ENCODE measurements at places on chromosomes 5 and 9. TPM values are rescaled to one million over a fixed set of nuclear protein-coding genes. Genes with fewer than 3 reads are reported as not detected.

DNA sequence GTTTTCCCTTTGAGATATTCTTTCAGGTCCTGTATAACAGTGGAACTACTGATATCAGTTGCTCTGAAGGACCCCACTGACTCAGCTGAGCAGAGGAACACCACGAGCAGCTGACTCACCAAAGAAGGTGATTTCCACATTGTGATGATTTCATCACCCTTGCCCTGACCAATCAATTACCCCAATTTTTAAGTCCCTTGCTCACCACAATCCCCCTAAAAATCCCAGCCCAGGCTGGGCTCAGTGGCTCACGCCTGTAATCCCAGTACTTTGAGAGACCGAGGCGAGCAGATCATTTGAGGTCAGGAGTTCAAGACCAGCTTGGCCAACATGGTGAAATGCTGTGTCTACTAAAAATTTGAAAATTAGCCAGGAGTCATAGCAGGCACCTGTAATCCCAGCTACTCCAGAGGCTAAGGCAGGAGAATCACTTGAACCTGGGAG is 125.3 kb upstream of the ABCA1 start:
- no peak for DNase-seq

DNA sequence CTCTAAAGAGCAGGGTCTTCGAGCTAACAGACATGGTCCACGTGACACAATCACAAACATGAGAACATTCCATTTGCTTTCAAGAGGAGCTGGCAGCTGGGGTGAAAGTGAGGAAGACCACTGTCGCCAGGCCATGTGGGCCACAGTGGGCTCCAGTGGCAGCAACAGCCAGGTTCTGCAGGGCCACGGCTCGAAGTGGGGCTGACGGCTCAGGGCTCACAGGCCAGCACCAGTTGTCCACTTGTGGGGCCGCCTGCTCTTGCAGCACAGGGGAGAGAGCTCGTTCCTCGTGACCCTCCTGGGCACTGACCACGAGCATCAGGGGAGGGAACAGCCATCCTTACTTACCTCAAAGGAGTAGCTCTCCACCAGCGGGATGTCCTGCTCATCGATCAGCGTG is 2.0 kb downstream of the ZMYND19 start:
- DNase-seq: no peak

The WNK2 gene
- under 0.01 TPM for total RNA-seq

The BRD9 gene
- total RNA-seq: 31.6 TPM

- no peak for DNase-seq
Measured at GRCh38 chr5:38768412-38769211, 77.2 kb upstream of the OSMR start.

- peak; percentile 72 for DNase-seq
Measured at GRCh38 chr5:114332925-114333324, 28.9 kb upstream of the KCNN2 start.

- DNase-seq: no peak
Measured at GRCh38 chr9:21481470-21482056, 550 bp downstream of the IFNE start.

- no peak for DNase-seq
Measured at GRCh38 chr5:108280960-108281569, 100.8 kb downstream of the FBXL17 start.

DNA sequence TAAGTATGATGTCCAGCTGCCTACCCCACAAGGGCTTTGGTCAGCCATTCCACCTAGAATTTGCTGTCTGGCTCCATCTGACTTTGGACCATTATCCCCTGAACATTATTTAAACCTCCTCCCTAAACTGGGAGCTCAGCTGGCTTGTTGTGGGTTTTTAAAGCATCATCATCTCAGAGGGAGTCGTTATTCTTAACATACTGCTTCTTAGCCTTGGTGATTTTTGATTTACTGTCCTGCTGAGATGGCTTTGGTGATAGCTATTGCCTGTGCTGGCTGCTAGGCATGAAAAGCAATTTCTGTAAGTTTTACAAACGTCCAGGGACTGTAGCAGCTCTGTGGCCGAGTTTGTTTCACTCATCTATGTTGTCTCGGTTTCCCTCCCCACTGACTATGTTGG is 256.1 kb downstream of the NR3C1 start:
- no peak for DNase-seq

The GARNL3 gene
- total RNA-seq: 2.3 TPM

- no peak for DNase-seq
Measured at GRCh38 chr5:169411786-169412430, 111.0 kb upstream of the SLIT3 start.

DNA sequence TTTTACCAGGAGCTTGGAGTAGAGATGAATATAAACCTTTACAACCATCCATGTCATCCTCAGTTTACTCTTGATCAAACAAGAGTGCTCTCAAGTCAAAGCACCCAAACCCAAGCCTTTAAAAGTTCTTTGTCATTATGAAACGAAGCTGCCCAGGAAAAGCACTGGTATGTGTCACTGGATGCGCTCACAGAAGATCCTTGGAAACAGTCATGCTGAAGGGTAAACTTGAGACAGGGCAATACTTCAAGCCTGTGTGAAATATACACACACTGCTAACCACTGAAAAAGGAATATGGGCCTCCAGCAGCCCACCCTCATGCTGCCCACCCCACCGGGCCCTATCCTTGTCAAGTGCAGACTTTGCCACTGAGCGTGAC is 84.5 kb downstream of the PRRT1B start:
- no peak for DNase-seq

The IFNA13 gene
- total RNA-seq: not detected

DNA sequence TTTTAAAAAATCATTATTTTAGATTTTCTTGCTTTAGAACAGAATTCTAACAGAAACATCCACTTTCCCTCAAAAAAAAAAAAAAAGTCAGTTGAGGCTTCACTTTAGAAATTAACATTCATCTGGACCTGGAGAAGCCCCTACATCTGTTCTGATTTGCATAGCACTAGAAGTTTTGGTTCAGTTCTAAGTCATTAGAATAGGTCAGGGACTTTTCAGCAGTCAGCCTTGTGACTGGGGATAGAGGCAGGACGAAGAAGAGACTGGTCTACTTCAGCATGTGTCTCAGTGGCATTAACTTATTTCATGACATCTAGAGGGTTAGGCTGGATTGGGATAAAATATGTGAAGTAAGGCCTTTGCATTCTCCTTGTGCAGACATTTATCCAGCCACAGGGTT is 215.8 kb upstream of the DAB2 start:
- no peak for DNase-seq

- DNase-seq: no peak
Measured at GRCh38 chr5:54302267-54302687, 8.1 kb downstream of the ARL15 start.

DNA sequence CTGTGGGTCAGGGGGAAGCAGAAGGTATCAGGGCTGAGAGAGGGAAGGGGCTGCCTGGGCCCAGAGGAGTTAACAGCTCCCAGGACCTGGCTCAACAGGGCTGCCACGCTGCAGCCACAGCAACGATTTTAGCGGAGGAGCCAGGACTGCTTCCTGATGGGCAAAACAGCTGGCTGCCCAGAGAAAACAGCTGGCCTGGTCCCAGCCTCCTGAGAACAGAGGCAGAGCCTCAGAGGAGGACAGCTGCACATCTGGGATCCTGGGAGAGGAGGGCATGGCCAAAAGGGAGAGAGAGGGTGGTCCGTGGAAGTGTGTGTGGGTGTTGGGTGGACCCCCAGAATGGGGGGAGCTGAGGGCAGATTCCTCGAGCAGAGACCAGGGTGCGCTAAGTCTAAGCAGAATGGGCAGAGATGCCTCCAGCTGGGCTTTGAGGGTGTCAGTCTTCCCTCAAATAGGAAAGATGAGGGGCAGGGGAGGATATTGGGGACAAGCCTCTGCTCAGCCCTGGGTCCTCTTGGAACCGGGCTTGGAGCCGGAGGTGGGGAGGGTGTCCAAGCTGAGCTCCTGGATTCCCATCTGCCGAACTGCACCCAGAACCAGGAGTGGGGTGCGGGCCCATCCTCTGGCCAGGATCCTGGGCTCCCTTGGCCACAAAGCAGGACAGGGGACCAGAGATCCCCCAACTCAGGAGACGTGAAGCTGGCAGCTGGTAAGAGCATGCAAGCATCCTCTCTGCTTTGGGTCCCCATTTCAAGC is 9.1 kb upstream of the CERCAM start:
- no peak for DNase-seq

GRCh38 chr5:99449786-99450185 is 521.0 kb upstream of the CHD1 start:
- DNase-seq: no peak

GRCh38 chr5:121315786-121316185 is 535.9 kb upstream of the FTMT start:
- no peak for DNase-seq

DNA sequence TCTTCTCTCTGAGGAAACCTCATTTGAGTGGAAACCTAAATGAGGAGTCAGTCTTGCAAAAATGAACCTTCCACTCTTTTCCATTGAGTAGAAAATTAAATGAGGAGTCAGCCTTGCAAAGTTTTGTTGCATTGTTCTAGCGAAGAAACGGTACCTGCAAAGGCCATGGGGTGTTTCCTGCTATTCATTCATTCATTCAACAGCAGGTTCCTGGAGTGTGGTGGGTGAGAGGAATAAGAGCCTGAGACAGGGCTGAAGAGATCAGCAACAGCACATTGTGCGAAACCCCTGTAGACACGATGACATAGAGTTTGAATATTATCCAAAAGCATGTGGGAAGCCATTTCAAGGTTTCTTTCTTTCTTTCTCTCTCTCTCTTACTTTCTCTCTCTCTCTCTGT is 14.6 kb upstream of the SETX start:
- DNase-seq: peak; percentile 76

The NEUROG1 gene
- not detected for total RNA-seq

DNA sequence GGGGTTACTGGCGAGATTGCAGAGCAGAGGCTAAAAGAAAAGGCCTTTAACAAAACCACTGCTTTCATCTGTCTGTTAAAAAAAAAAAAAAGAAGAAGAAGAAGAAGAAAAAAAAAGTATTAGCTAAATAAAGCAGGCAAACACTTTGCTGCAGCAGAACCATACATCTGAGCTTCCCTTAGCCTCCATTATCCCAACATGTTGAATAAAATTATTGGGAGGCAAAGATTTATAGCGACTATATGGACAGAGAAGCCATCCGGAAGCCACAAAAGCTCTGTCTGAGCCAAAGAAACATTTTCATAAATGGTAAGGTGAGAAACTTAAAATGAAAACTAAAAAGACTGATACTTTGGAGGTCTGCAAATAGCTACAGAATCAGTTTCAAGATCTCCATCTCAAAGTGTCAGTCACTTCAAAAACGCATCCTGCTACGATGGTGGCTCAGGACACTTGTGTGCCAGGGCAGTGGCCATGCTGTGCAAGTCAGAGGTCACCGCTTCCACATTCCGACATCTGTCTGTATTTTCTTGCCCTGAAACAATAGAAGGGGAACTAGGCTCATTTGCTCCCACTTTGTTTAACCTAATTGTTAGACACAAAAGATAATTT is 9.6 kb downstream of the EFNA5 start:
- DNase-seq: no peak

DNA sequence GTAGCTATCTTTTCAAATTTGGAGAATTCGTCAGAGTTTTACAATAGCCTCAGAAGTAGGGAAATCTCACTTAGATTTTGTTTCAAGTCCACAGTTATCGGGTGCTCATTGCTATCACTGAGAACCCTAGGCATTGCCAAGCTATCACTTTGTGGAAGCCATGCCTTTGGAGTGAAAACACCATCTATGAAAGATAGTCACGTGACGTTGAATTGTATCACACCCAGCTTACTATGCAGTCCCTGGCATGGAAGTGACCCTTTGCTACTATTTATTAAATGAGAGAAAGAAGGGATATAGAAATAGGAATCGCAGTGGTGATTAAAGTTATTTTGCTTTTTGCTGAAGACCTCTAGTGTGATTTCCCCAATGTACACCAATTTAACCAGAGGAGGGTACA is 97.2 kb downstream of the AOPEP start:
- no peak for DNase-seq

DNA sequence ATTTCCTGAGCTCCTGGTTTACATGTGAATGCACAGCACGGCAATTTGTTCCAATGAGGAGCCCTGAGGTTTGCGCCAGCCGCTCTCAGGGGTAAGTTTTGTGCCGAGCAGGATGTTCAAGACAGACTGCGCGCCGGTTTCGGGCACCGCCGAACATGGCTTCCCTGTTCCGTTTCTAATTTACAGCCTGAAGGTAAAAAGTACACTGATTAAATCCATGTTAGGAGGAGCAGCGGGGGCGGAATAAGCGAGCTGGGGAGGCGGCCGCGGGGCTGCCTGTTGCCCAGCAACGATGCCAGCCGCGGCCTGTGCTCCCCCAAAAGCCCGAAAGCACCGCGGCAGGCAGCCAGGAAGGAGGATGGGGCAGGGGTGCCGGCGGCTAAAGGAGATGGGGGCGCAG is 6.4 kb downstream of the SOWAHA start:
- DNase-seq: no peak

- no peak for DNase-seq
Measured at GRCh38 chr9:120654272-120654671, 60.0 kb downstream of the MEGF9 start.

GRCh38 chr5:121550989-121551388 is 300.7 kb upstream of the FTMT start:
- DNase-seq: no peak

The CMBL gene
- 3.7 TPM for total RNA-seq

DNA sequence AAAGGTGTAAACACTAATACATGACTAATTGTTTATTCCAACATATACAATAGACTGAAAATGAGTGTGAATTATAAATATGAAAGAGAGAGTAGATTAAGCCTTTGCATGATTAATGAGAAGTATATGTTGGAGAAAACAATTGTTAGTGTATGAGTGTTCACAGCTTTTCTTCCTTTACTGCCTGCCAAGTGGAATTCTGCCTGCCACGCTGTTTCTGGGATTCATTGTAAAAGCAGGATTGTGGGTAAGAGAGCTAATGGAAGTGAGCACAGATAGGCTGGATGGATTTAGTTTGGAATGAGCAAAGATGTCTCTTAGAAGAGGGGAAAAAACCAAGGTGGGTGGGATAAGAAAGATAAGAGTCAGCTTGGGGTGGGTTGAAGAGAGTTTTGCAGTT is 129.6 kb upstream of the NMUR2 start:
- no peak for DNase-seq

The SV2C gene
- under 0.01 TPM for total RNA-seq

GRCh38 chr5:27458287-27458686 is 419.9 kb upstream of the CDH9 start:
- DNase-seq: no peak

The C5orf52 gene
- total RNA-seq: not detected

The EPB41L4B gene
- 0.51 TPM for total RNA-seq

Data from dermis microvascular lymphatic vessel endothelial cell (primary cell).